ENCODE measurements at places on chromosomes 2 and 18.

DNA sequence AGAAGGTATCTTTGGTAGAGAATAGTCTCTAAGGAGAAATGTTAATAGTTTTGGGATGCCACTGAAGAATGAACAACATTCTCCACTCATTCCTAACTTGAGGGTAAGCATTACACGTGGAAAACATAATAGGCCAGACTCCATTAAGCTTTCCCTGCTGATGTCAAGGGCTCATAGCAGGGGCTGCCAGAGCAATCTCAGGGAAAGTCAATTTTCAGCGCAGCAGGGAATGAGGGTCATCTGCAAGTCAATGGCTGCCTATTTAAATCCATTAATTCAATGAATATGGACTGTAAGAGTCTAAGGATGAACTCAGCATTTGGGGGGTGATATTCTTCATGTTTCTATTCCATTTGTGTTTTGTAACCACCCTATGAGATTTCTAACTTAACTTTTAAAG is 144.2 kb upstream of the ARL4C start:
- DNase-seq, result no peak

DNA sequence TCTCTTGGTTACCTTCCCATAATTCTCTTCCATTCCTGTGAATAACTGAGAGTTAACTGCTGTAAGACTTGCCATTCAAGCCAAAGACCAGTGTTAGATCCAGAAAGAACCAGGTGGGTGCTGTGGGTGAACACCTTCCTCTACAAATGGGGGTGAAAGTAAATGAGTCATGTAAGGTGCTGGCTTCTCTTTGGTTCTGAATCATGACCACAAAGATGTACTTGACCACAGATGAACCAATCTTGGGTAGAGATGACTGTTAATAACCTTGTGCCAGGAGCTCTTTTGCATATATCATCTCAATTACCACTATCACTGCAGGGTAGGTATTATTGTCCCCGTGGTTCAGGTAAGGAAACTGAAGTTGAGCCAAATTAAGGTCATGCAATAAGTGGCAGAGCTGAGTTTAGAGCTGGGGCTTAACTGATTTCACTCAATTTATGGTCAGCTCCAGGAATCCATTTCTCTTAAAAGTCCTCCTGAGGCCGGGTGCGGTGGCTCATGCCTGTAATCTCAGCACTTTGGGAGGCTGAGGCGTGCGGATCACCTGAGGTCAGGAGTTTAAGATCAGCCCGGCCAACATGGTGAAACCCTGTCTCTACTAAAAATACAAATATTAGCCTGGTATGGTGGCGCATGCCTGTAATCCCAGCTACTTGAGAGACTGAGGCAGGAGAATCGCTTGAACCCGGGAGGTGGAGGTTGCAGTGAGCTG is 244.9 kb upstream of the CXCR4 start:
- peak; percentile 54 for DNase-seq

DNA sequence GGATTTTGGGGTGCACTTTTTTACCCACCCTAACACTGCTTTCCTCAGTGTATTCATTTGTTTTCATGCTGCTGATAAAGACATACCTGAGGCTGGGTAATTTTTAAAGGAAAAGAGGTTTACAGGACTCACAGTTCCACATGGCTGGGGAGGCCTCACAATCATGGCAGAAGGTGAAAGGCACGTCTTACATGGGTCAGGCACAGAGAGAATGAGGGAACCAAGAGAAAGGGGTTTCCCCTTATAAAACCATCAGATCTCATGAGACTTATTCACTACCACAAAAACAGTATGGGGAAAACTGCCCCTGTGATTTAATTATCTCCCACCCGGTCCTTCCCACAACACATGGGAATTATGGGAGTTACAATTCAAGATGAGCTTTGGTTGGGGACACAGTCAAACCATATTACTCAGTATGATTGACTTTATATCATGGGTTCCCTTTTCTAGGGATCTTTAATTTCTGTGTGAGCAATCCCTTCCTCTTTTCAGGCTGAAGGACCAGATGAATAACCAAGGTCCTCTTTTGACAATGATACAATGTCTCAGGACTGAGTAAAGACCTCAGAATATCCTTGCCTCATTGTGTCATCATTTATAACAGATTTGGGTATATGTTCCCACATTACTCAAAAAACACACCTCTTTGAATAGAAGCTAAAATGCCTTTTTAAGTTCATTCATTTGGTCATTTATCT is 100.1 kb upstream of the TRIB2 start:
- DNase-seq, result no peak

- DNase-seq, result no peak
These were observed 52.4 kb downstream of the GLI2 start for GRCh38 chr2:120787822-120788700.

GRCh38 chr2:64014628-64015027 is 4.6 kb downstream of the VPS54 start:
- DNase-seq, result no peak

DNA sequence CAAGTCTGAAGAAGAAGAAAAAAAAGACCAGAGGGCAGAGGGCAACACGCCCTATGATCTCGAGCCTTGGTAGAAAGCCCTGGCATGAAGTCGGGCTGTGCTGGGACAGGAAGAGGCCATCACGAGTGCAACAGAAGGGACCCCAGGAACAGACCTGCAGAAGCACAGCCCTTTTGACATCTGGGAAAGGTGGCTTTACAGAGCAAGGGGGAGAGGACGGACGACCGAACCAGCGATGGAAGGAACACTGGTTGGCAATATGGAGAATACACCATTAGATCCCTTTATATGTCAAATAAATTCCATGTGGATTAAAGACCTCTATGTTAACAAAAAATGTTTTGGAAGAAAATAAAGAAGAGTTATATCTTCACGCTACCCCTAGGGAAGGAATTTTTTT is 10.7 kb downstream of the KIF1A start:
- no peak for DNase-seq

- DNase-seq, result no peak
These were observed 117.6 kb downstream of the DOCK10 start for GRCh38 chr2:224924631-224925030.

DNA sequence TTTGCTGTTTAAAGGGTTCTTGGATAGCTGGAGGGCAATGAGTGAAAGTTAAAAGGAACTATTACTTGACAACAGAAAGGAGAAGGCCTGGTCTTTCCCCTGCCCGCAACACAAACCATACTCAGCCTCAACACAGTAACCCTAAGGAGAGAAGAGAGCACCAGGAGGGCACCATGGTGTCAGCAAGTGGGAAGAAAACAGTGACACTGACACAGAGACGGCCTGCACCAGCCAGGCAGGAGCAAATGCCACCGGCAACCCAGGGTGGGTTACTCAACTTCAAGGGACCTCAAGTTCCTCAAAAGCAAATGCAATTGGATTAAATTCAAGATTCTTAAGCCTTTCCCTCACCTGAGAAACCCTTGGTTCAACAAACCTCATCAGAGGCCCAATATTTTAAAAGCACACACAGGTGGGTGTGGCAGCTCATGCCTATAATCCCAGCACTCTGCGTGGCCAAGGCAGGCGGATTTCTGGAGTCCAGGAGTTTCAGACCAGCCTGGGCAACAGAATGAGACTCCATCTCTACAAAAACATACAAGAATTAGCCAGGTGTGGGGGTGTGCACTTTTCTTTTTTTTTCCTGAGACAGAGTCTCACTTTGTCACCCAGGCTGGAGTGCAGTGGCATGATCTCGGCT is 52.3 kb downstream of the TFCP2L1 start:
- no peak for DNase-seq

DNA sequence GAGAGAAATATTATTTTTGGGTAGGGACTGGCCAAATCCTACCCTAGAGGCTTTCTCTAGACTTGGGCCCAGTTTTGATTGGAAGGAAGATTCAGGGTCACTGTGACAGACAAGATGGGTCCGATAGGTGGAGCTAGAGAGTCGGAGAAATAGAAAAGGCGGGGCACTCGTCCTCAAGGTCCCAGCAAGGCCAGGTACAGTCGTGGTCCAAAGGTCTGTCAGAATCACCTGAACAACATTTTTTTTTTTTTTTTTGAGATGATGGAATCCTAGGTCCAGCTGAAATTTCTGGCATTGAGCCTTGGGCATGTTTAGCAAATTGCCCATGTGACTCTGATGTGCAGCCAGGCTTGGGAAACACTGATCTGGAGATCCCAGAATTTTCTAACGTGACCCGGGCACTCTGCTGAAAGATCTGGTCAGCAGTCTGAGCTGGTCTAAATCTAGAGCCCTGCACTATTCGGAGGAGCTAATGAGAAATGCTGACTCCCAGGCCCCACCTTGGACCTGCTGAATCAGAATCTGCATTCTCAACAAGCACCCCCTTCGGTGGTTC is 23.0 kb upstream of the NTSR2 start:
- DNase-seq, result peak; percentile 76

DNA sequence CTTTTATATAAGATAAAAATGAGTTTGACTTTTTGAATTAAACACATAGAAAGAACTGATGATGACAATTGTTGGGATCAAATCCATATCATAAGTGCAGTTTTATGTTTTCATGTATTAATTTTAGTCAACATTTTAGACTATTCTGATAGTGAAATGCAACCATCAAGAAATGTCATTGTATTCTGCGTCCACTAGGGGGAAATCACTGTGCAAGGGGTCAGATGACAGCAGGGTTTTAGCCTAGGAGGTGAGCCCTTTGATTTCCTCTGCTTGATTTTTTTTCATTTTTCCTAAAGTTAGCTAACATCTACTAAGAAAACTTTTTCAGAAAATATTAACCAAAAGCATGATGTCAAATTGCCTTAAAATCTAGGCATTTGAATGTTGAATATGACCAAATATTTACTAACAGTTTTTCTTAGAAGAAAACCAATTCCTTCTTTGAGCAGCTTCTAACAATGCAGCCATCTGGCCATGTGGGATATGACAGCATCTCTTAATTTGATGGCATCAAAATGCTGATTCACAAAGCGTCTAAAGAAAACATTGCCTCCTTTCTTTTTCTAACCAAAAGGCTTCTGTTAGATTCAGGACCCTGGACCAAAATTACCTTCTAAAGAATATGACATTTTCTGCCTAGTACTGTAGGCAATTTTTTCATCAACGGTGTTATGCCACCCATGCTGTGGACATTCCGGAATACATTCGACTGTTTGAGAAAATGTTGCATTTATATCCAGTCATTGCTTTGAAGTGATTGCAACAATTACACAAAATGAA is 141.5 kb downstream of the SPHKAP start:
- peak; percentile 17 for DNase-seq

DNA sequence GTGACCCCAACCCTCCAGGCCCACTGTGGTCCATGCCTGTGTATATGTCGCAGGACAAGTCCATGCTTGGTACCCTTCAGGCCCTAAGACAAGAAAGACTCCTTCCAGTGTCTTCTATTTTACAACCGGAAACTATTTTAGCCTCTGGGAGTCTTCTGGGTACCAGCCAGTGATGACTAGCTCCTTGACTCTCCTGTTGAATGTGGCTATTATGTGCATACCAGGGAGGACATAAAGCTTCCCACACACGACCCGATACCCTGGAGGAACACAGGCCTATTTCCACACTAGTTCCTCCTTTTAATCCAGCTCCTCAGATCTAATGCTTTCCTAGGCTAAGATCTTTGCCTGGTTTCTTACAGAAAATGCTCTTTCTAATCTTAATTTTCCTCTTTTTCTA is 178.1 kb downstream of the NCKAP5 start:
- DNase-seq, result no peak

GRCh38 chr18:6731222-6731596 is 1.7 kb downstream of the ARHGAP28 start:
- DNase-seq, result no peak

- no peak for DNase-seq
These were observed 1077.3 kb upstream of the TMEFF2 start for GRCh38 chr2:193272011-193272410.

GRCh38 chr2:85452237-85452636 is 33.7 kb downstream of the SH2D6 start:
- DNase-seq, result no peak

- DNase-seq, result no peak
These were observed 57.3 kb downstream of the INHBB start for GRCh38 chr2:120403261-120403660.

DNA sequence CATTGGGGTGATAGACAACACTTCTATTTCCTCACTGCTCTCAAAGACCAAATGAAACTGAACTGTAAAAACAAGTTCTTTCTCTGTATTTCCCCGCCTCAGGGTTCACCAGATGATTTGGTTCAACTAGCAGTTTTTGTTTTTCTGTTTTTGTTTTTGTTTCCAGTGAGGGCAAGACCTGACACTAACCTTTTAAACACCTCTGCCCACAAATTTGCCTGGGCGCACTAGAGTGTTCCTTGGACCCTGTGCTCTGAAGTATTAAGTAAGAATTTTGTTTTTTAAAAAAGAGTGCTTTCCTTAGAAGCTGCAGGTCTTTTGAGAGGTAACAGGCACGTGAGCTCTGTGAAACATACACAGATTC is 92.9 kb downstream of the DYSF start:
- DNase-seq, result no peak

GRCh38 chr2:30500699-30501098 is 53.7 kb downstream of the LCLAT1 start:
- no peak for DNase-seq

- DNase-seq, result no peak
These were observed 94.9 kb downstream of the ARL6IP6 start for GRCh38 chr2:152813351-152813750.

DNA sequence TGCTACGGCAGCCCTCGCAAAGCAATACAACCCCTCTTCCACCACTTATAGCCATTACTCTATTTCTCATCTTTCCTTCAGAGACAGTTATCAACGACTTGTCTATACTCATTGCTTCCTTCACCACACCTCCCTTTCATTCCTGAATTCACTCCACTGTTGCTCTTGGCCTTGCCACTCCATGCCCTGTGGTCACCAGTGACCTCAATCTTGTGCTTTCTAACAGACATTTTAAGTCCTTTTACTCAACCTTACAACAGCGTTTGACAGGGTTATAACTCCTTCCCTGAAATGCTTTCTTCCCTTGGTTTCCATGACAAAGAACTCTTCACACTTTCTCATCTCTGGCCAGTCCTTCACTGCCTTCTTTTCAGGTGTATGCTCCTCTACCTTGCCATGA is 90.6 kb upstream of the CCDC141 start:
- DNase-seq, result no peak

- no peak for DNase-seq
These were observed 18.6 kb downstream of the WDSUB1 start for GRCh38 chr2:159267921-159268320.

DNA sequence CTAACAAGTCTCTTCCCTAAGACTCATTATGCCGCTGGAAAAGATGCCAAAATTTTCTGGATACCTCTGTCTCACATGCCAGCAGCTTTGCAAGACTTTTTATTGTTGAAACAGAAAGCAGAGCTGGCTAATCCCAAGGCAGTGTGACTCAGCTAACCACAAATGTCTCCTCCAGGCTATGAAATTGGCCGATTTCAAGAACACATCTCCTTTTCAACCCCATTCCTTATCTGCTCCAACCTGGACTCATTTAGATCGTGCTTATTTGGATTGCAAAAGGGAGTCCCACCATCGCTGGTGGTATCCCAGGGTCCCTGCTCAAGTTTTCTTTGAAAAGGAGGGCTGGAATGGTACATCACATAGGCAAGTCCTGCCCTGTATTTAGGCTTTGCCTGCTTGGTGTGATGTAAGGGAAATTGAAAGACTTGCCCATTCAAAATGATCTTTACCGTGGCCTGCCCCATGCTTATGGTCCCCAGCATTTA is 26.3 kb downstream of the DHRS9 start:
- DNase-seq, result no peak

- DNase-seq, result no peak
These were observed 27.4 kb downstream of the MAL start for GRCh38 chr2:95052804-95053479.
